GM23338 (cell line): ENCODE measurements at places on chromosomes 5 and 9. TPM values are rescaled to one million over a fixed set of nuclear protein-coding genes. Genes with fewer than 3 reads are reported as not detected.

DNA sequence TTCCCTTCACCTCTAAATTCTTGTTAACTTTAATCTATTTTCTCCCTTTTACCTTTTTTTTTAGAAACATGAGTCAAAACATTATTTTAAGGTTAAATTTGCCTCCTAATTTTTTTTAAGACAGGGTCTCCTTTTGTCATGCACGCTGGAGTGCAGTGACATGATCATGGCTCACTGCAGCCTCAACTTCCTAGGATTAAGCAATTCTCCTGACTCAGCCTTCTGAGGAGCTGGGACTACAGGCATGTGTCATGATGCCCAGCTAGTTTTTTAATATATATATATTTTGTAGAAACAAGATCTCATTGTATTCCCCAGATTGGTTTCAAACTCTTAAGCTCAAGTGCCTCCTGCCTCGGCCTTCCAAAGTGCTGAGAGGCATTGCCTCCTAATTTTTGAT lies 424.7 kb upstream of the FAM174A start:
- no peaks in the 10 kb centered on the region for H3K36me3 ChIP-seq
- no peaks in the 10 kb centered on the region for H3K4me1 ChIP-seq
- H3K4me3 ChIP-seq: no peak overlapping the region
- no peaks in the 10 kb centered on the region for H3K27me3 ChIP-seq
- DNase-seq: no peak

DNA sequence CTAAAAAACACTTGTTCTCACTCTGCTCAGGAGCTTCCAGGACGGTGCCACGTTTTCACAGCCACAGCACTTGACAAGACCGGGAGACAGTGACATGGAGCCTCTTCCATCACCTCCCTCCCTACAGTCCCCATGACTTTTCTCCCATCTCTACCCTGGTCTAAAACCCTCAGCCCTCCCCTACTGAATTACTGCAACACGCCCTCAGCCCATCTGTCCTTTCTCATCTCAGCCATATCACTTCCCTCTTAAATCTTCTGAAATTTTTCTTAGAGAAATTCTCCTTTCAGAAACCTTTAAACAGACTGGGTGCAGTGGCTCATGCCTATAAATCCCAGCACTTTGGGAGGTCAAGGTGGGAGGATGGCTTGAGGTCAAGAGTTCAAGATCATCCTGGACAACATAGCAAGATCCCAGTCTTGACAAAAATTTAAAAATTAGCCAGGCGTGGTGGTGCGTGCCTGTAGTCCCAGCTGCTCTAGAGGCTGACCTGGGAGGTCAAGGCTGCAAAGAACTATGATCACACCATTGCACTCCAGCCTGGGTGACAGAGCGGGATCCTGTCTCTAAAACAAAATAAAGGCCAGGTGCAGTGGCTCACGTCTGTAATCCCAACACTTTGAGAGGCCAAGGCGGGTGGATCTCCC lies 125.8 kb downstream of the MYO10 start:
- no peak overlapping the region for H3K27ac ChIP-seq
- no peaks in the 10 kb centered on the region for H3K4me1 ChIP-seq
- H3K4me3 ChIP-seq: no peak overlapping the region
- no peak for DNase-seq
- H3K36me3 ChIP-seq: no peaks in the 10 kb centered on the region; the same call in 1 of the 2 replicates
- no peaks in the 10 kb centered on the region for H3K27me3 ChIP-seq

DNA sequence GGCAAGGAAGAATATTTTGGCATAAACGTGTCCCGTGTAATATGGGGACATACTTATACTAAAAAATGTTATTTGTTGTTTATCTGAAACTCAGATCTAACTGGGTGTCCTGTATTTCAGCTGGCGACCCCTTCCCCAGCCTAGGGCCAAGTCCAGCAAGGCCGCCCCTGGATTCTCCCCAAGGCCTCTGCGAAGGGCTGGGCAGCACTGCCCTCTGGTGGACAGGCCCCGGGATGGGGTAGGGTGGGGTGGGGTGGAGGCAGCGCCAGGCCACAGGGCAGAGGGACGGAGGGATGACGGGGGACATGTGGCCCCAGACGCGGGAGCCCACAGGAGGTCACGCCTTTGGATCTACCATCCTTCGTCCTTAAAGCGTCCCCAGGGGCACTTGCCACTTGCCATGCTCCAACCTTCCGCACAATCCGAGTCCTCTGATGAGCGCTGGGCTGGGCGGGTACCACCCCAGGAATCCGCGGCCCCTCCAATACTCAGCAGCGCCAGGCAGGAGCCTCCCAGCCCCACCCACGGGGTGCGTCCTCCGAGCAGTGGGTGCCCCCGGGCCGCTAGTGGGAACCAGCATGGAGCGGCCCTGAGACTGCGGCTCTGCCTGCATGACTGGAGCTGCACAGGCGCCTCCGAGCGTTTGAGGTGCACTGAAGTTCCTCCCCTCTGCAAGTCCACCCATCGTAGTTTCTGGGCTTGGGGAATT lies 7.1 kb upstream of the AGPAT2 start:
- H3K4me1 ChIP-seq: no peaks in the 10 kb centered on the region; the same call in 1 of the 2 replicates
- peak overlapping the region; percentile 28; the same call in 1 of the 2 replicates for H3K4me3 ChIP-seq

DNA sequence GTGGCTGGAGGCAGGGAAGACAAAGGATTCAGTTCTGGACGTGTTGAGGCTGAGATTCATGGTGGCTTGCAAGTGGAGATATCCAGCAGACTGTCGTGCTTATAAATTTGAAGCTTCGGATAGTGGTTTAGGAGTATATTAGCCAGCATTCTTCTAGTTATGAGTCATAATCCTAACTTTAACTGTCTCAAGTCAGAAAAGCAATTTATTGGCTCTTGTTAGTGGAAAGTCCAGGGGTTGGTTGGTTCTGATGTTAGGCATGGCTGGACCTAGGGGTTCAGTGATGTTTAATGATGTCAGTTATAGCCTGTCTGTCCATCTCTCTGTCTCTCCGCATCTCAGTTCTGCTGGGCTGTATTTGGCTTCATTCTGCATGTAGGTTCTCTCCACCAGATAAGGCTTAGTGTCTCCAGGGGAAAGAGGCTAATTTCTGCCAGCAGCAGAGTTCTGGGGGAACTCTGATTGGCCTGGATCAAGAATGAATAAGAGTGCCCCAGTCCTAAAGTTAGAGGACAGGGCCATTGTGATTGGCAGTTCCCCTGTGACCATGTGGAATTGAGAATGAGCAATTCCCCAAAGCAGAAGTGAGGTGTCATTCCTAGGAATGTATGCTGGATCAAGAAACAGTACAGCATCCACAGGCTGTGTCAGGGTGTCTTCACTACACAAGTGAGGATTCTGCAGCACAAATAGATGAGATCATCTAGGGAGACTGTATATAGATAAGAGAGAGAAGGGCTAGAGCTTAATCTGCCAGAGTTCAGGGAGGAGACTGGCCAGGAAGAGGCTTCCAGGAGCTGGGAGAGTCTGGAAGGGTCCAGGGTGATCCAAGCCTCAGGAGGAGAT lies 72.9 kb upstream of the SHB start:
- H3K4me3 ChIP-seq: no peak overlapping the region
- H3K27ac ChIP-seq: no peak overlapping the region
- no peaks in the 10 kb centered on the region for H3K36me3 ChIP-seq
- no peak for DNase-seq
- no peaks in the 10 kb centered on the region for H3K27me3 ChIP-seq

DNA sequence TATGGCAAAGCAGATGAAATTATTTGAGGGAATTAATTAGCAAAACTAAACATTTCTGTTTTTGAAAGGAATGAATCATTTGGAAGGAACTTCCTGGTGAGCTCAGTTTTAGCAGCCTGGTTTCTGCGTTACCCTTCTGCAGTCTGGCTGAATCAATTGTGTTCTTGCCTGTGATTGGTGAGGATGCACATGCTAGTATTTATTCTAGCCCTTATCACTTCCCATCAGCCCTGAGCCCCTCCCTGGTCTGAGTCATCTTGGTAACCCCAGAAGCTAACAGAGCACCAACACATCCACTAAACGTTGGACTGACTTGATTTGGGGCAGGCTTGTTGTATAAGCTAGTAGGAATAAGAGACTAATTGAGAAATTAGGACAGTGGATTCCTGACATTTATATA lies 6.6 kb downstream of the TJP2 start:
- H3K4me3 ChIP-seq: no peak overlapping the region
- H3K27ac ChIP-seq: no peak overlapping the region
- H3K4me1 ChIP-seq: peaks cover 19% of the 10 kb centered on the region
- DNase-seq: no peak
- H3K36me3 ChIP-seq: no peaks in the 10 kb centered on the region
- 0 out of 2 replicates have a peak, but pooled peaks cover under 1% of the 10 kb centered on the region for H3K27me3 ChIP-seq

GRCh38 chr5:31396611-31397295 lies 135.1 kb downstream of the DROSHA start:
- H3K4me1 ChIP-seq: peaks cover 15% of the 10 kb centered on the region
- no peak for DNase-seq
- no peaks in the 10 kb centered on the region for H3K27me3 ChIP-seq
- H3K4me3 ChIP-seq: no peak overlapping the region
- H3K27ac ChIP-seq: no peak overlapping the region

Gene IGIP
- total RNA-seq: 0.38 and 1.0 TPM in 2 replicates

Gene OR2K2
- not detected in 2 replicates for total RNA-seq

Gene MARCHF11
- 0.17 and 1.4 TPM in 2 replicates for total RNA-seq

Gene NR4A3
- total RNA-seq: 0.17 and 0.58 TPM in 2 replicates

Gene KIF27
- total RNA-seq: 3.3 and 3.9 TPM in 2 replicates

Gene SOHLH1
- 0.21 TPM in 1 of 2 replicates, not detected in the other for total RNA-seq
